ENCODE measurements at places on chromosomes 11 and 22.

- DNase-seq, result no peak
Observed at GRCh38 chr22:44645531-44645930, 56.5 kb upstream of the PRR5 start.

DNA sequence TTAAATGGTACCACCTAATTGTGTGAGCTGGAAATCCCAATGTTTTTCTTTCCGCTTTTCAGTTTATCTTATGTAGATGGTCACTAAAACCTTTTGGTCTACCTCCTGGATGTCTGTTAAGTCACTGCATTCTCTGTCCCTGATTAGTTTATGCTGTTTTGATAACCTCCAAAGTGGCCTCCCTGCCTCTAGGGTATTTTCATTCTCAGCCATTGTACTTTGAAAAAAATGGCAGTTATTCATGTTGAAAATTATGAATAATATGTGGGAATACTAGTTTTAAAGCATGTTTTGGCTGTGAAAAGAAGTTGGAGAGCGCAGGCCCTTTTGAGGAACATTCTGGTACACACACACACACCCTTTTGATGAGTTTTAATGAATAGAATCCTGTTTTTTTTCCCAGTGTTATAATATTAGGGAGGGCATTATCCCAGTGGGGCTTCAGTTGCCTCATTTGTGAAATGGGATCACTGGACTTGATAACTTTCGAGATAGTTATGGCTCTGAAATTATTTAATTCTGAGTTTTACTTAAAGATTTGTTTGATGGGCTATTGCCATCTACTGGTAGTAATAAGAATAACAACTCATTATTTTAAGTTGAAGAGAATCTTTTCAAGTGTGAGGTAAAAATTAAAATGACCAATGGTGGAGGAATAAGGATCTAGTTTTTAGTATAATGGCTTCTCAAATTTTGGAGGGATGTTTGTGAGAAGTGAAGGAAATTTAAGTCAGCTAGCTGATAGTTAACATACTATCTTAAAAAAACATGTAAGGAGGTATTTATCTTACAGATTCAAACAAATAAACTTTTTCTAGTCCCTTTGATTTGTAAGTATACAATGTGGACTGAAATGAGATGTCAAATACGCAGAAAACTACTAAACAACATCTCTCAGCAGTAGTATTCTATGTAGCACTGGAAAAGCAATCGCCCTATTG lies 3.9 kb downstream of the FDX1 start:
- no peak for DNase-seq

DNA sequence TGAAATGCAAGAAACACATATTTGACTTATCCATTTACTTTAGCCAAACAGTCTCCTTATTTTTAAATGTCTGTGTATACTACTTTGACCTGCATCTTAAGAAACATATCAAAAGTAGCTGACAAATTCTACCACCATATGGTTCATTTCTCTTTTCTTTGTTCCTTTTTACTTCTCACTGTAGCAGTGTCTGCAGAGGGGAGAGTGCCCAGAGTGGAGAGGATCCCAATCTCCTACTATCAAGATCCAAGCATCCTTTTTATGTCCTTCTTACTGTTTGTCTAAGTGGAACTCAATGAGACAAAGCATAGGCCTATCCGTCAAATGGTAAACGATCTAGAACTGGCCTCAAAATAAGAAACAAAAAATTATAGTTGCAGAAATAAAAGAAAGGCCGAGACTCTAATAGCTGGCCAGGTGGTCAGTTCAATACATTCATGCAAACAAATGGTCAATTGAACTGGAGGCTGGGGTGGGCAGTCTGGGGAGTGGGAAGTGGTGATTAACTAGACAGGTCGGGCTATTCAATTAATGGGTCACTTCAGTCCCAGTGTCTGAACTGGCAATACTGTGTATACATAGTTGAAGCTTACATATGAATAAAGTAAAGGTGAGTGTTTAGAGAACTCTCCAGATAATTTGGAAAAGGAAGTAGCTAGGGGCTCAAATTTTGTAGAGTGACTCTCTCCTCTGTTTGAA lies 149.1 kb downstream of the MAML2 start:
- no peak for DNase-seq

DNA sequence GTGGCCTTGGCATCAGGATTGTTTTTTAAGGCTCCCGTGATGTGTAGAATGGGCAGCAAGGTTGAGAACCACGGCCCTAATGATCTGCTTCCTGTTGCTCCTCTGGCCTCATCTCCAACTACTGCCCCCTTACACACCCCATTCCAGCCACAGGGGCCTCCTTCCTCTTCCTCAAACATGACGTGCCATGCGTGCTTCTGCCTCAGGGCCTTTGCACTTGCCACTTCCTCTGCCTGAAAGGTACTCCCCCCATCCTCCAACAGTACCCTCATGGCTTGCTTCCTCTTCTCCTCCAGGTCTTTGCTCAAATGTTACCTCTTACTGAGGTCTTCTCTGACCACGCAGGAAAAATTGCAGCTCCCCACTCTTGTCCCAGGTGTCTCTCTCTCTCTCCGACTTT lies 93.9 kb upstream of the CSNK2A3 start:
- DNase-seq, result no peak

- DNase-seq, result no peak
Observed at GRCh38 chr11:101487775-101488174, 96.0 kb downstream of the TRPC6 start.
